Substantia nigra (tissue), 51 donors: ENCODE measurements at places on chromosomes 6 and 20.

DNA sequence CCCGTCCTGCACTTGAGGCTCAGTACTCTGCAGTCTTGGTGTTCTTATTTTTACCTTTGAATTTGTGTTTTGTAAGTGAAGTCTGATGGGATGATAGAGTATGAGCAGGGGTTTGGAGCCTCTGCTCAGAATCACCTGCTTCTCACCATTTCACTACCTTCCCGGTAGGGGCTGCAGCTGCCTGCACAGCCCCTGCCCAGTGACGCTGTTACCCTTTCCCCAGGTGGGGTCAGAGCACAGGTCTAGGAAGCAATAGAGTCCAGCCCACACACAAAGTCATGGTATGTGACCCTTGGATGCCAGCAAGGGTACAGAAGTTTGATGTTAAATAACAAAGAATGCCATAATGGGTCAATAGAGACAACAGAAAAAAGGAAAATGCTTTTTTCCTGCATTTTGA is 101.8 kb upstream of the TCF21 start:
- no peak for DNase-seq

DNA sequence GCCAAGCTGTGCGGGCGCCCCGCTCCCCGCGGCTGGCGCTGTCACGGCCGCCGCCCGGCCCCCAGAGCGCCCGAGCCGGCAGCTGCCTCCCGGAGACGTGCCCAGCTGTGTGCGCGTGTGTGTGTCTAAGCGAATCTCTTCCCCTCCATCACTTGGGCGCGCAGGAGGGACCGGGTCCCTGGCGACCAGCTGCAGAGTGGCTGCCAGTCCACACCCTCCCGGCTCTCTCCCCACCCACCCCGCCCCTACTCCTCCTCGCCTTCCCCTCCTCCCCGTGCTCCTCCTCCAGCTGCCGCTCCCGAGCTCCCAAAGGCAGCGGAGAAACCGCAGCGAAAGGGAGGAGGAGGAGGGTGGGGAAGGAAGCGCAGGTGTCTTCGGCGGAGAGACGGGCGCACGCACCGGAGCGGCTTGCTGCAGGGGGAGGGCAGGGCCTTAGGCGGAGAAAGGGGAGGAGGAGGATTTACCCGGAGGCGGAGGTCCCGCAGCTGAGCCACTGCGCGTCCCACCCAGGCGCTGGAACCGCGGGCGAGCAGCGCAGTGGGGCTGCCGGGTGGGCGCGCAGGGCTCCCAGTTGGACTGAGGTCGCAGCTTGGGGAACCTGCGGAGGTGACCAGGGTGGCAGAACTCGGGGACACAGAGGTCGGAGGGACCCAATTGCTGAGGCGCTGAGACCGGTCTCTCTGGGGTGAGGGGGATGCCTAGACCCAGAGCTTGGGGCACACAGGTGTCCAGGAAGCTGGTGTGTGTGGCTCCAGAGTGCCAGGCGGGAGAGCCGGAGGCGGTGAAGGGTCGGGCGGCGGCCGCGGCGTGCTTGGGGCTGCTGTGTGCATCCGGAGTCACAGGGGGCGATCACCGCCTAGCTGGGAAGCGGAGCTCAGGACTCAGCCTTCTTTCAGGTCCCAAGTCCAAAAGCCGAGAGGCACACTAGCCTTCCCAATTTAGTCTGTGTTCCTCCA is at the start of gene HS3ST5:
Gene HS3ST5, minus strand, starts transcription at position 198 of the 956 bp plus-strand sequence. CDS start 280,178 bp downstream, outside the sequence.
- DNase-seq, result peak; percentile 36

DNA sequence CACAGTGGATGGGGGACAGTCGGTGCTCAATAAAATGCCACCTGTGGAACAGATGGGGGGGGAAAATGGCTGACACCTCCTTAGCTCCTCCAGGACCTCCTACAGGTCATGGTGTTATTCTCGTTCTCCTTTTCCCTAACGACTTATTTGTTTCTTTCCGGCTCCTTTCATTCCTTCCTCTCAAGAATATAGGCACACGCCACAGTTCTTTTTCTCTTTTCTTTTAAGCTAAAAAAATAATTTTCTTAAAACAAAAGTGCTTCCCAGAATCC is 1.4 kb upstream of the RNASET2 start:
- DNase-seq, result no peak

- DNase-seq, result no peak
Observed at GRCh38 chr20:5148581-5148980, 21.8 kb downstream of the CDS2 start.

DNA sequence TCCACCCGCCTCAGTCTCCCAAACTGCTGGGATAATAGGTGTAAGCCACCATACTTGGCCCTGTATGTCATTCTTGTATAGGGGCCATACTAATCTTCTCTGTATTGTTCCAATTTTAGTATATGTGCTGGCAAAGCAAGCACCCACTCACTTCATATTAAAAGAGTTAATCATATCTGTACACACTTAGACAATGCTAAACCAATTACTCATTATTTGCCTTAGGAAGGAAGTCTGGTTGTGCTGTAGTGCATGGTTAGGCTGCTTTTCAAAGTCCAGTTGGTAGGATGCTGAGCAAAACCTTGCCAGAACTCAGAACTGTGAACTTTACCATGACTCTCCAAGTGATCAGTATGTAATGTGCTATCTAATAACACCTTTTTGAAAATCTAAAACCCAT is 88.6 kb downstream of the LIN28B start:
- DNase-seq, result no peak

DNA sequence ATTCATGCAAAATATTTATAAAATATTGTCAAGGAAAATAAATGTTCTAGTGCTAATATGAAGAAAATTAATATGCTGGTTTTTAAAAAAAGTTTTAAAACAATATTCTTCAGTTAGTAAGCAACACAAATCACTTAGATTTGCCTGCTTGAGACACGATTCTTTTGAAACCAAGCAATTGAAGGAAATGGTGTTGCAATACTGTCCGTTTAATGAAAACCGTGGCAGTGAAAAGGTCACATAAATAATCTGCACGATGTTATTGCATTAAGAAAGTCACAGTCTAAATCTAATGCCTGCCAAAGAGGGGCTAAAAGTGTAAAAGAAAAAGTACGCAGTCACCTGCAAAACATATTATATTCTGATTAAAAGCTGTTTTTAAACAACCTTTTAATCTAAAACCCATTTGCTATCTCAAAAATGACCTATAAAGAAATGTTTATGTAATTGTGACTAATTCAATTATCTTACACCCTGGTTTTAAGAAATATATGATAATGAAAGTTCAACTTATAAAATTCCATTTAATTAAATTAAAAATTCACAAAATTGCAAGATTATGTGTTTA is 143.0 kb downstream of the GMDS start:
- DNase-seq, result no peak

DNA sequence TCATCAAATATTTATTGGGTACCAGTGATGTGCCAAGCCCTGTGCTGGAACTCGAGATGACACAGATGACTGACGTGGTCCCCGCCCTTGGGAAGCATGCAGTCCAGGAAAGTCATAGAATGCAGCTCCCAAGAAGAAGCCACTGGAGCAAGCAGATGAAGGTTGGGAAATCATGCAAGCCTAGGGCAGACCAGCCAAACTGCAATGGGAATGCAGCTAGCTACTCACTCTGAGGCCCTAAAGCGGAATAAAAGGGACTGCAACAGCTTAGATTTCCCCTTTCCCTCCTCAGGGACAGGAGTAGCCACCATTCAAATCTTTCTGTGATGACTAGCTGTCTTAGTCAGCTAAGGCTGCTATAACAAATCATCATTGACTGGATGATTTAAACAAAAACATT is 152.2 kb downstream of the MAFB start:
- no peak for DNase-seq

GRCh38 chr6:25992413-25993340 is 30.1 kb downstream of the TRIM38 start:
- peak; percentile 95 for DNase-seq

GRCh38 chr6:117547688-117548621 is 54.4 kb downstream of the GOPC start:
- peak; percentile 75 for DNase-seq

GRCh38 chr20:38725931-38726803 is 1.9 kb downstream of the SLC32A1 start:
- no peak for DNase-seq
